GOT3 (cell line): ENCODE measurements at places on chromosomes 4 and X.

- no peak for DNase-seq
Measured at GRCh38 chr4:3358656-3359055, 65.8 kb downstream of the RGS12 start.

DNA sequence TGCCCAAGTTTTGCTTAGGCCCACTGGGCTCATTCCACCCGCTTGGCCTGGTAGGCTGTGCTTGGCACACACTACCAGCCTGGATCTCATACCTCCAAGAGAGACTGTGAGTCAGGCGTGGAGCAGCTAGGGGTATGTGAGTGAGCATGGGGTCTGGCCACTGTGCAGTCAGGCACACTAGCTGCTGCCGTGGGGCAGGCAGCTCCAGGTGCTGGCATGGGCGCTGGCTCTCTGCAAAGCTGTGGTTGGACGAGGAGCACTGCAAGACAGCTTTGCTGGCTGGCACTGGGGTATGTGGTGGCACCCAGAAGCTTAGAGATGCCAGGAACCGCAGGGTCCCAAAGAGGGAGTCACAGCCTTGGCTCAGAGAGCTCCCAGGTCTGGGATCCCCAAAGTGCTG, 377.8 kb downstream of the KCTD8 start:
- DNase-seq: no peak

DNA sequence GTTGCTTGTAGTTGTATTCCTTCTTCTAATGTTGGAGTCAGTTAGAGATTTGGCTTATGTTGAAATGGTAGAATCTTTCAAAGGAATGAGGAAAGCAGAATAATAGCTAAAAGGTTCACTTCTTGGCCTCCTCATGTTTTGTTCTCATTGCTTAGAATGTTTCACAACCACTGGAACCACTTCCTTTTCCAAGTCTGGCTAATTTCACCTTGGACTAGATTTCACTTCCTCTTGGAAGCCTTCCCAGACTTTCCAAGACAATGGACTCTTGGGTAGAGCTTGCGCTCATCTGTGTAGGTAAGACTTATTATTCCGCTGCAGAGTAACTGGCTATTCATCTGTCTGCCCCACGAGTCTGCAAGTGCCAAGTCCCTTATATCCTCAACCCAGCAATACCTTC, 8.3 kb downstream of the SPATA18 start:
- no peak for DNase-seq

GRCh38 chr4:8376361-8377102, 64.0 kb downstream of the ACOX3 start:
- no peak for DNase-seq

GRCh38 chr4:153971899-153972298, 183.0 kb upstream of the SFRP2 start:
- DNase-seq: no peak

DNA sequence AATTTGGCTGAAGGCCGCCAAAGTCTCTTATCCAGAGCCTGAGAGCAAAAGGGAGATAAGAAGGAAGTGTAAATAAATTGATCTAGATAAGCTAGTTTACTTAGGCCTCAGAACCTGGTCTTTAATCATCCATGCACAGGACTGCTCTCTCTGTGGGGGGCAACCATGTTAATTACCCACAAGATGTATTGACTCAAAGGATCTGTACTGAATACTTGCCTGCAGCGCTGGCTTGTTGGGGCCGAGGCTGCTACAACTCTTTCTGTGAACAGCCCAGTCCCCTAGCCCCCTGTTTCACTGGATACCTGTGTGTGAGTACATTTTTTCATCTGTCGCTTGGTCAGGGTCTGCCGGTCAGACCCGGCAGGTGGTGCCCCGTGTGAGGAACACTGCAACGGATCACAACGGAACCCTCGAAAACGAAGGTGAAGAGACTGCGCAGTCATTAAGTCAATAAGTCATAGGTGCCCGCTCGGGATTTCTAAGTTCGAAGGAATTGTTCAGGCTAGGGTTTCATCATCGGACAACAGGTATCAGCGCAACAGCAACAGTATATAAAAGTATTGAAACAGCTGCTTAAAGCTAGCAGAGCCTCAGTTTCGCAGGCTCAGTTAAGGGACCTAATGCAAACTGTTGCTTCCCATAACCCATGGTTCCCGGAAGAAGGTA, 8.3 kb downstream of the MAGEA11 start:
- no peak for DNase-seq

DNA sequence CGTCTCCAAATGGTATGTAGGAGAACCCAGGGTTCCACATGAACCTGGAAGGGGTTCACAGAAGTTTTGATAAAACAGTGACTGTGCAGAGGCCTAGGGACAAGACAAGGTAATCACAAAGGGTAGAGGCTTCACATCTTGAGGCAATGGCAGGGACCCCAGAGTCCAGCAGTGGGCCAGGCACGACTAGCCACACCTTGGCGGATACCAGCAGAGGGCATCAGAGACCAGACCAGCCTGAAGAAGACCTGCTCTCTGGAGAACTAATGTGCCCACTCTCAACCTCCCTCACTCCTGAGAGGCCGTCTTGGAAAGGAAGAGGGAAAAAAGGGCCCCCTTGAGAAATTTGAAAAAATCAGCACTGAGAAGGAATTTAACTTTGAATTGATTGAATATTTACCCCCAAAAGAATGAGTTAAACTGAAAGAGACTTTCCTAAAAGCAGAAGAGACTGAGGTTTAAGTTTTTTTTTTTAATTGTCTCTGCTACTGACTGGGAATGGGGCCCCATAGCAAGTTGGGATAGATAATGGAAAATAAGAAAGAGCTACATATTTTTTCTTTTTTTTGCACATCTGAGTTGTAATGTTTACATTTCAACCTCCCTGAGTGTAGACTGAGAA, 243.8 kb upstream of the JADE1 start:
- DNase-seq: no peak

DNA sequence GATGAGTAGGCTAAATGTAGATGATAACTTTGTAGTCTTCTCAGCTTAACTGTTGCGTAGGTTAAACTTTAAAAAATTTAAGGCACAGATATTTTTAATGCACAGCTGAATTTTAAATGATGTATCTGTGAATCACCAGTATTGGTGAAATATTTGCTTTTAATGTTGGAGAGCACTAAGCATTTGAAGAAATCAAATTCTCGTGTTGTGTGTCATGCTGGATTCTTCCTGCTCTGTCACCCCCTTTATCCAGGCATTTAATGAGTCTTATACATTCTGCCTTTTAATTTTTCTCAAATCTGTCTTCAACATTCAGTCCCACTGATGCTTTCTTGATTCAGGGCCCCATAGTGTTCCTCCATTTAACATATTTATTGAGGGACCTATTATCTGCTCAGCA, 76.7 kb downstream of the SLC4A4 start:
- DNase-seq: no peak

- DNase-seq: no peak
Measured at GRCh38 chr4:37795581-37796195, 30.8 kb upstream of the PGM2 start.

DNA sequence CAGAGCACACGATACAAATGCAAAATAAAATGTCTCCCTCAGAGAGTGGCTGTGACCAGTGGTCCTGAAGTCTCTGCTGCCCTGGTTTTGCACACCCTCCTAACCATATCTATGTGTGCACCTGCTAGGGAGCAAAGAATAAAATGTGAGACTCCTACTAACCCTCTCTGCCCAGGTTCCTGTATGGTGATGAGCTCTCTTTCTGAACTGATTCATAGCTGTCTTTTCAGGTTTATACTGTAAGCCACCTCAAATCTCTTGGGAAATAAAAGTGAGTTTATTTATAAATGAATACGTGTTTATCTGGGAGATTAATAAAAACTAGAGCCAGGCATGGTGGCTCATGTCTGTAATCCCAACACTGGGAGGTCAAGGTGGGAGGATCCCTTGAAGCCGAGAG, 126.0 kb upstream of the RBPJ start:
- DNase-seq: no peak

- no peak for DNase-seq
Measured at GRCh38 chrX:24184018-24184417, 34.5 kb downstream of the ZFX start.

DNA sequence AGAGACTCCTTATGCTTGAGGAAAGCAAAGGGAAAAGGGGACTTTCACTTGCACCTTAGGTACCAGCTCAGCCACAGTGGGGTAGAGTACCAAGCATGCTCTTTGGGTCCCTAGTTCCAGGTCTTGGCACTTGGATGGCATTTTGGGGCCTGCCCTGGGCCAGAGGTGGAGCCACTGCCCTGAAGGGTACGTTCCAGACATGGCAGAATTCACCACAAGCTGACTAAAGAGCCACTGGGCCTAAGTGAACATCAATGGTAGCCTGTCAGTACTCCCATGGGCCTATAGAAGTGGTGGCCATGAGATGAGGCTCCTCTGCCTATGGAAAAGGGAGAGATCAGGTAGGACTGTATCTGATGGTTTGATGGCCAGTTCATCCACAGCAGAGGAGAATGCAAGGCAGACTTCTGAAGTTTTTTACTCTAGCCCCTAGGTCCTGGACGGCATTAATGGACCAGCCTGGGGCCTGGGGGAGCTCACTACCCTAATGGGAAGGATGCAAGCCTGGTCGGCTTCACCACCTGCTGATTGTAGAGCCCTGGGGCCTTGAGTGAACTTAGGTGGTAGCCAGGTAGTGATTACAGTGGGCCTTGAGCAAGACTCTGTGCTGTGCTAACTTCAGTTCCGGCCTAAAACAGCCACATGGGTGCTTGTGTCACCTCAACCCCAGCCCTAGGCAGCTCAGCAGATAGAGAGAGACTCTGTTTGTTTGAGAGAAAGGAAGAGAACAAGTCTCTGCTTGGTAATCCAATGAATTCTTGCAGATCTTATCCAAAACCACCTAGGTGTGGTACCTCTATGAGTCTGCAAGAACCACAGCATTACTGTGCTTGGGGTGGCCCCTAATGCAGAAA, 19.8 kb upstream of the HSFX4 start:
- no peak for DNase-seq

DNA sequence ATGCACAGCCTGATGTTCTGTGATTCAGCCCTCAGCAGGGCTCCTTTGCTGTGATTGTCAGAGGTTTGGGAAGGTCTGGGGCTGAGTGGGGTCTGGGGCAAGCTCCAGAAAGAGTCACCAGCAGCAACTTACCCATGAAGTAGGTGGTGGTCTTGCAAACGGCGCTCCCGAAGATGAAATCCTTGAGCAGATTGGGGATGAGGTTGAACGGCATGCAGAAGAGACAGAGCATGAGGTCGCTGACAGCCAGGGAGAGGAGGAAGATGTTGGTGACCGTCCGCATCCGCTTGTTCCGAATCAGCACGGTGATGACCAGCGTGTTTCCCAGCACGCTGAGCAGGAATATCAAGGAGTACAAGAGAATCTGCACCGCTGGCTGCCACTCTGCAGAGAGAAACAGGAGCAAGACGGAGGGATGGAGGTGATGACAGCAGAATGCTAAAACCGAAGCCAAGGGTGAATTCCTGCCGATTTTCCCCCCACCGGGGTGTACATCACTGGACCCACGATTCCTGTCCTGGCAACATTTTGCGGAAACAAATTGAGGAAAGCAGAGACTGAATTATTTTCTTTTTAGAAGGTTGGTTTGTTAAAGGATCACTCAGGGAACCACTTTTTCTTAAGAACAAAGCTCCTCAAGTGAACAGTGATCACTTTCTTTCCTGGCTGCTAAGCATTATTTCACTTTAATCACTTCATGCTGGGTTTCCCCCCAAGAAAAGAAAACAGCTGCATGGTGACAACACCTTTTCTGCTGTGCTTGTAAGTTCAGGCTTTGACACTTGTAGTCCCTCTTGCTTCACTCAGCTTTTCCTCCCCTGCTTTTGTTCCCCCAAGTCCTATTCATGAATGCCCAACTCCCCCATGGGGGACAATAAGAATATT, 941 bp downstream of the CCKAR start:
- no peak for DNase-seq

DNA sequence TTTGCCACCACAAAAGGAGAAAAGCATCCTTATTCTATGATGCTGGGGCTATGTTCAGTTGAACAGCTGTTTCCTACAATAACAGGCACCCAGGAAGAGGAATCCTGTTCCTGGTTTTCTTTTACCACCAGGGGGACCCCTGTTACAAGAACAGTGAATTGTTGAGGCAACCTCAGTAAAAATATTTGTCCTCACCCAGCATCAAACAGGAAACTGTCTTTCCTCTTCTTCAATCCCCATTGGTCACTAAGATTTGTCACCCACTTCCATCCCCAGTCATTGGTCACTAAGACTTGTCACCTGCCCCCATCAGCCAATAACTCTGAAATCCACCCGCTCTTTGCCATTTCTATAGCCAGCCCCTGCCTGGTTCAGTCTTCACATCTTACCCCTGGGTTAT, 143.5 kb upstream of the GALNT7 start:
- no peak for DNase-seq

- DNase-seq: no peak
Measured at GRCh38 chr4:23999714-24000469, 110.0 kb upstream of the PPARGC1A start.

- DNase-seq: no peak
Measured at GRCh38 chr4:105965183-105965800, 70.0 kb downstream of the NPNT start.

DNA sequence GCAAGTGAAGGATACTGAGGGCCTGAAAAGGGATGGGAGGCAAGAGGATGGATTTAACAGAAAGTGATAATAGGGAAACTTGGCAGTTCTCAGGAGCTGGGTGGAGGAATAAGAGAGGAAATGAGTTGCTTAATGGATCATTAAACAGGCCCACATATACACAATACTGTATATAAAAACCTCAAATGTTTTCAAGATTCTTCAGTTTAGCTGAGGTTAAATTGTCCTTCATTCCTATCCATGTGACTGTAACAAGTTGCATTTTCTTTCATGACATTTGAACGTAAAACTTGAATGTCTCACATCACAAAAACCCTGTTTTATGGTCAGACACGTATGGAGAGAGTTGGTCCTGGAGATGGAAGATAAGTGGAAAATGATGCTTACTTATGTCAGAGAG, 76.5 kb upstream of the PLAC8 start:
- no peak for DNase-seq

DNA sequence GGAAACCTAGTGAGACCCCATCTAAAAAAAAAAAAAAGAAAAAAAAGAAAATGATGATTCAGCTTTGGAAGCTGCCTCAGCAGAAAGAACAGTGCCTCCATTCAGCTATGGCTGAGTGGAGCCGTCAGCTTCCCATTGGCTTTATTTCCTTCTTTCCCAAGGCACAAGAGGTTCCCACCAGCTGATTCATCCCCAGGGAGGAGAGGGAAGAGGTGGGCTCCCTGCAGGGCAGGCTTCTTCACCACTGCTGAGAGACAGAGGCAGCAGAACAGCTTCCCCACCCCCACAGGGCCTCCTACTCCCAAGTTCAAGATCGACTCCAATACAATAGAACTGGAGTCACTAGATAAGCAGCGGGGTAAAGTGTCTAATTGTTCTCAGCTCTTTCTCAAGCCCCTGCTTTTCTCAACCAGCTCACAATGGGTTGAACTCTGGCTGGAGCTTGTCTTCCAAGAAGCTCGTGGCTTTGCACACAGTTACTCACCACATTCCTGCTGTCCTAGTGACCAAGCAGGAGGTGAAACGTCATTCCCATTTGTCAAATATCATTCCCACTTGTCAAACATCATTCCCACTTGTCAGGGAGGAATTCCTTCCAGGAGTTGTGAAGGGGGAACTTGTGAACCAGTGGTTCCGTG, 47.8 kb downstream of the FHDC1 start:
- DNase-seq: no peak

- DNase-seq: no peak
Measured at GRCh38 chrX:8306291-8306925, 135.3 kb upstream of the VCX2 start.

- DNase-seq: no peak
Measured at GRCh38 chr4:94765174-94765573, 7.4 kb downstream of the BMPR1B start.

- no peak for DNase-seq
Measured at GRCh38 chr4:26812049-26812714, 48.5 kb upstream of the STIM2 start.

- DNase-seq: no peak
Measured at GRCh38 chrX:128676651-128677050, 624.4 kb upstream of the ACTRT1 start.

GRCh38 chr4:40204507-40205258, 7.9 kb downstream of the RHOH start:
- DNase-seq: no peak
